Panc1 (cell line): ENCODE measurements at places on chromosomes 2 and 18.

DNA sequence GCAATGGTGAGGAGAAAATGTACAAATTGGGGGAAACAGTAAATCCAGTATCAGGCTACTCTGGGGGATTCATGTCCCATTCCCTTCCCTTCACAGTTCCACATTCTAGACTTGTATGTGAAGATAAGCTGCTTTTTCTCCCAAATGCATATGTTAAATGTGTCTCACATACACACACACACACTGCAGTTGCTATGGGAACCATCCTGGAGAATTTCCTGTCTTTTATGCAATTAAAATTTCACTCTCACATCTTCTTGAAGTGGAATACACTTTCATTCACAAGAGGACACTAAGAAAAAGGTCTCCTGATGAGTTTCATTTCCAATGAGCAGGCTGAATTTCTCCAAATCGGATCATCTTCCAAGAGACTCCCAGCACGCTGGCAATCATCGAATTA is 366.0 kb downstream of the LRATD1 start:
- no peak for DNase-seq

GRCh38 chr2:187324631-187325030 is 123.4 kb downstream of the CALCRL start:
- DNase-seq = no peak

DNA sequence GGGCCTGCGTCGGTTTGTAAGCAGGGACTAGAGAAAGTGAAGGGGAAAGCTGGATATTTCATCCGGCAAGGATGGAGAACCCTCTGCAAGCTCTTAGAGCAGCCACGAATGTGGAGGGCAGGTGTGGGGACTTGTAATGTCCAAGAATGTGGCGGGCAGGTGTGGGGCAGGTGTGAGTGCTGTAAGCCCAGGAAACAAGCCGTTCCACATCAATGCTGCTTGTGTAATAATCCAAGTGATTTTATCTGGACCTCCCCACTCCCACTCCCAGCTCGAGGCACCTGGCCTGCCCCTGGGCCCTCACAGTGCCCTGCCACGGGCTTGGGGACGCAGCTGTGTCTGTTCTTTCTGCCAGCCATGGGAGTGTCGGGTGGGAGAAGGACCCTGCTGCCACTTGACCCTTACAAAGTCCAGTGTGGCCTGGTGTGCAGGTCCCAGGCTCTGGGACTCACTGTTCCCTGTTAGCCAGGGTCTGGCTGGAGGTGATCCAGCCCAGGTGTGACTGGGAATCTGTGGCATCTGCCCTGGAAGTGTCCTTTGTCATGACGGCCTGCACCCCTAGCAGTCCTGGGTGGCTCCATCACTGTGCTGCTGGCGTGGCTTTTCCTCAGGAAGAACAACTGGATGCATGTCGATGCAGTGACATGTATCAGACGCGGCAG is 42.8 kb downstream of the SOX11 start:
- no peak for DNase-seq

DNA sequence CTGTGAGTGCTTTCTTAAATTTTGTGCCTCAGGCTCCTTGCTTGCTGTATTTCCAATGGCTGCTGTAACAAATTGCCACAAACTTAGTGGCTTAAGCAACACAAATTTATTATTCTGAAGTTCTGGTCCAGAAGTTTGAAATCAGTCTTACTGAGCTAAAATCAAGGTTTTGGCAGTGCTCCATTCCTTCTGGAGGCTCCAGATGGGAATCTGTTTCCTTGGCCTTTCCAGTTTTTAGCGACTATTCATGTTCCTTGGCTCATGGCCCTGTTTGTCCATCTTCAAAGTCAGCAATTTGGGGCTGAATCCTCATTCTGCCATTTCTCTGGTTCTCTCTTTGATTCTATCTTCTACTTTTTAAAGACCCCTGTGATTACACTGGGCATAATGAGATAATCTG is 31.8 kb downstream of the STRADB start:
- no peak for DNase-seq

DNA sequence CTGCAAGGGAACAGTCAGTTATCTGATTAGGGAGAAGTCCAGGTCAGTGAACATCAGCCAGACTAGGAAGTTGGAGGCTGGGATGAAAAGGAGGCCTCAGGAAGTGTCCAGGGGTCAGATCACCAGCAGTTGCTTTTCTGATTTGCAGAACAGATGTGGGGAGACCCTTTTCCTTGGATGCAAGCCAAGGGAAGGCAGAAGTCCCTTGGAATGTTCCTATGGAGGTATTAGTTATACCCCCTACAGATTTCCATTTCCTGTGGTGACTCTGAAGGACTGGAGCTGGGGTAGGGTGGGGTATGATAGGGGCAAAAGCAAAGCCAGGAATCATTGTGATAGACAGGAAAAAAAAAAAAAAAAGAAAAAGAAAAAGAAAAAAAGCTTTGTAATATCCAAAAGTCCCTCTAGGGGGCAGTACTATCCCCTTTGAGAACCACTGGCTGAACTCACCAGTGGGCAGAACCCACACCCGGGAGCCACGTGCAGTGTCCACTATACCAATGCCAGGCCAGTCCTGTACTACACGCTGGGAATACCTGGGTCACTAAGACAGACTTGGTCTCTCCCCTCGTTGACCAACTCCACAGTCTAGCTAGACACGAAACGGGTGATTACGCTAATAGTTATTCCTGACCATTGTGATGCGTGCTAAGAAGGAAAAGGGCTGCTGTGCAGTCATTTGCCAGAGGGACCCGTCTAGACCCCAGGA is 7.4 kb downstream of the DYSF start:
- DNase-seq = no peak
